ENCODE measurements at places on chromosomes 3 and 15.
A peak's percentile ranks its signal among the peaks of the same experiment; 100 is the strongest.

DNA sequence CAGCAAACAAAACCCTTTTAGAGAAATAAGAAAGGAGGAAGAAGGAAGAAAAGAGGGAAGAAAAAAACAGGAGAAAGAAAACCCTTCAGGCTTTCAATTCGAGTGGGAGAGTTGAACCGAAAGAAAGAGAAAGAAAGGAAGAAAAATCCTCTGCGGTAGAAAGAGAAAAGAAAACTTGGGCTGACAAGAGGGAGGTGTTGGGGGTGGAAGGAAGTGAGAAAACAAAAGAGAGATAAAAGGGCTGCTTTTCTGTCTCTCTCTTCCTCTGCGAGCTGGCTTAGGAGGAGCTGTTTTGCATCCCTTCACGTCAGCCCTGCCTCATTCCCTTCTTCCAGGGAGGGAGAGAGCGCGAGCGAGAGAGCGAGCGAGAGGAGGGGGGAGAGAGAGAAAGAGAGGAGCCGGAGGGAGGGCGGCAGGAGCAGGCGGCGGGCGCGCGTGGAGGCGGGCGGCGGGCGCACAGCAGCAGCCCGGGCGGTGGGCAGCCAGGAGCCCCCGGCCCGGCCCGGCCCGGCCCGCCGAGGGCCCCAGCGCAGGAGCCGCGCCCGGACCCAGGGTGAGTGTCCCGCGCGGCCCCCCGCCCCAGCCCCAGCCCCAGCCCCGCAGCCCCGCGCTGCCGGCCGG lies at the start of gene ZNF710:
ZNF710 (plus strand) TSS at position 263 of the 621 bp plus-strand sequence. CDS start 65,814 bp downstream, outside the sequence.
- H3K27ac ChIP-seq: peak within 1 kb of the TSS; percentile 1
- H3K4me3 ChIP-seq: peak within 1 kb of the TSS; percentile 65
- H3K27me3 ChIP-seq: no peaks in the 10 kb centered on the region
- DNase-seq: no peak

- peaks cover 5% of the 10 kb centered on the region for H3K27me3 ChIP-seq
- H3K36me3 ChIP-seq: no peaks in the 10 kb centered on the region
- H3K4me3 ChIP-seq: peak overlapping the region; percentile 48
- H3K4me1 ChIP-seq: no peaks in the 10 kb centered on the region
These were observed 417.4 kb upstream of the NAALADL2 start for GRCh38 chr3:174441588-174442301.

DNA sequence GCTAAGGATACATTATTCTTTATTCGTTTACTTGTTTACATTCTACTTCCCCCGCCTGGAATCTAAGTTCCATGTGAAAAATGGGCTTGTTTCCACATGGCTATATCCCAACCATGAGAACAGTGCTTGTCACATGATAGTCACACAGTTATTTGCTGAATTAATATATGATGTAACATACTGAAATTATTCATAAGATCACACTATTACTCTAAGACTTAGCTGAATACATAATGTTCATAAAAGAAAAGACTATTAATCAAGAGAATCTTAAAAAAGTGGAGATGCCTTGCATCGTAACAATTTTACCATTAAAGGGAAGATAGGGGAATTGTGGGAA lies 6.5 kb downstream of the PBRM1 start:
- H3K36me3 ChIP-seq: peaks cover 61% of the 10 kb centered on the region
- peaks cover 7% of the 10 kb centered on the region for H3K4me1 ChIP-seq
- H3K27ac ChIP-seq: no peak overlapping the region
- DNase-seq: no peak
- H3K4me3 ChIP-seq: no peak overlapping the region

DNA sequence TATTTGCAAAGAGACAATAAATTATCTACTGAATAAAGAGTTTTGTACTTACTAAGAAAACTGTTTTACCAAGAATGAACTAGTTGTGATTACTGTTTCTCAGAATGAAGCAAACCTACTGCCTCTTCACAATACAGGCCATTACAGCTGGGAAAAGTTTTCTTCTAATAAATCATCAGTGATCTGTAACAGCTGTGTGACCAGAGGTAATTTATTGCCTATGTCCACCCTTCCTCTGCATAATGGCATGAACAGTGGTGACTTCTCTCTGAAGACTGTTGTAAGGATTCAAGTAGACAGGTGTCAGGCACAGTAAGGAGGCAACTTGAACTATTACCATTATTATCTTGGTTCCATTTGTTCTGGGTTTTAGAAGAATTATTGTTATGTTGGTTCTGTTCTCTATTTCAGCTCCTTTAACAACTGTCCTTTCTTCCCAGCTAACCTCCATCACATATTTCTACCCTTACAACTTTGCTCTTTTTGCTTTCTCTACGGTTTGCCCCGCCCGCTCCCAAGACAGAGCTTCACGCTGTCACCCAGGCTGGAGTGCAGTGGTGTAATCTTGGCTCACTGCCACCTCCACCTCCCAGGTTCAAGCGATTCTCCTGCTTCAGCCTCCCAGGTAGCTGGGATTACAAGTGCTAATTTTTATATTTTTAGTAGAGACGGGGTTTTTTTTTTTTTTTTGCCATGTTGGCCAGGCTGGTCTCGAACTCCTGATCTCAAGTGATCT lies 51.5 kb downstream of the PRKAR2A start:
- no peaks in the 10 kb centered on the region for H3K4me1 ChIP-seq
- DNase-seq: no peak
- no peak overlapping the region for H3K4me3 ChIP-seq

- H3K4me3 ChIP-seq: no peak overlapping the region
- H3K36me3 ChIP-seq: peaks cover 55% of the 10 kb centered on the region
- no peaks in the 10 kb centered on the region for H3K27me3 ChIP-seq
- H3K27ac ChIP-seq: no peak overlapping the region
- no peak for DNase-seq
These were observed 40.7 kb downstream of the RFT1 start for GRCh38 chr3:53089511-53089910.

DNA sequence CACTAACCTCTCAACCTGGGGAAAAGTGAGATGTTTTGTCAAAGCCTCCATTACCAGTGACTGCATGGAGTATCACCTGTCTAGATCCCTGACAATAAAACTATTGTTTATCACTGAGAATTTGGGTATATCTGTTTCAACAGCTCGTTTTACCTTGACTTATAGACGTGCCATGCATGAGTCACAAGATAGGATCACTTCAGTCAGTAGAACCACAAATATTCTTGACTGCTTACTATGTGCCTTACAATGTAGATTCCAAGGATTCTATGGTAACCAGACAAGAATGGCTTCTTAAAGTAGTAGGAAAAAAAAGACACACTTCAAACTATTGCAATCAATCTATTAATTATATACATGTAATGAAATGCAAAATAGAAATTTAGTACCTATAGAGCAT lies 55.7 kb upstream of the GRM7 start:
- no peaks in the 10 kb centered on the region for H3K27me3 ChIP-seq
- no peaks in the 10 kb centered on the region for H3K4me1 ChIP-seq
- no peaks in the 10 kb centered on the region for H3K36me3 ChIP-seq
- H3K4me3 ChIP-seq: no peak overlapping the region
